Mesothelial cell of epicardium (in vitro differentiated cells): ENCODE measurements at places on chromosomes 4 and X. TPM values are rescaled to one million over a fixed set of nuclear protein-coding genes. Genes with fewer than 3 reads are reported as not detected.

GRCh38 chr4:6727081-6727942, 11.3 kb downstream of the BLOC1S4 start:
- DNase-seq, result no peak

DNA sequence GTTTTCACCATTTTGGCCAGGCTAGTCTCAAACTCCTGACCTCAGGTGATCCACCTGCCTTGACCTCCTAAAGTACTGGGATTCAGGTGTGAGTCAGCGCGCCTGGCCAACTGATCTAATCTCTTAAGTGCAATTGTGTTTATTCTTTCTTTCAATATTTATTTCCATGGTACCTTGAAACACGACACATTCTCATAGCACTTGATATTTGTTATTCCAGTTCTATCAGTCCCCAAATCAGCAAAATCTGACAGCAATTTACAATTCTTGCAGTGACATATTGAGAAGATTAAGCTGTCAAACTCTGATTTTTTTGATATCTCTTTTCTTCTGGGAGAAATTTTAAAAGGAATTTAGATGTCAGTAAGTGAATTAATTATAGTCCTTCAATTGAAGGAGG, 218.1 kb upstream of the FAT4 start:
- DNase-seq, result no peak

GRCh38 chr4:144557404-144557803, 88.6 kb upstream of the HHIP start:
- DNase-seq, result no peak

DNA sequence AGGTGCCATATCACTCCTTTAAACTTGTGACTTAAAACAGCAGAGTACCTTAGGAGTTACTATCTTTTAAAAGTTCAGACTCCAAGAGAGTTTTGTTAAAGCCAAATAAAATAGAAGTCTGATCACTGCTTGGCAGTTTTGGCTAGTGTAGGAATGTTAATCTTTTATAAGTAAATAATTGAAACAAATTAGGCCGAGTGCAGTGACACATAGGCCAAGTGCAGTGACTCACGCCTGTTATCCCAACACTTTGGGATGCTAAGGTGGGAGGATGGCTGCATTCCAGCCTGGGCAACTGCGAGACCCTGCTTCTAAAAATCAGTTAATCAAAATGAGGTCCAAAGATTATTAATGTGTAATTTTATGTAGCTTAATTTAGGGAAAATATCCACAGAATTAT, 37.2 kb downstream of the WDR44 start:
- DNase-seq, result no peak

DNA sequence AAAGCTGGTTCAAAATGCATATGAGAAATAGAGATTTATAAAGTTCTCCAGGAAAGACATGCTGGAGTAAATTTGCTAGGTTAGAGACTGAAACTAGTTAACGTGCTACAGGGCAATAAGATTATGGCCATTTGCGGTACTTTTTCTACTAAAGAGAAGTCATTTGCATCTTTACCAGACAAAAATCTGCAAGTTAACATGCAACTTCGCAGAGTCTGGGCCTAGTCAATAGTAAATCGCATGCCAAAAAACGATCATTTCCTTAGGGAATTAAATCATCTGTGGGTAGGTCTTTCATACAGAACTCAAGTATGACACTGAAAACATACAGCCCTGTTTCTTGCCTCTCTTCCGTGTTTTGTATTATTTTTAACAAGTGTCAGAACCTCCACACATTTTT, 32.8 kb upstream of the REST start:
- DNase-seq, result no peak

DNA sequence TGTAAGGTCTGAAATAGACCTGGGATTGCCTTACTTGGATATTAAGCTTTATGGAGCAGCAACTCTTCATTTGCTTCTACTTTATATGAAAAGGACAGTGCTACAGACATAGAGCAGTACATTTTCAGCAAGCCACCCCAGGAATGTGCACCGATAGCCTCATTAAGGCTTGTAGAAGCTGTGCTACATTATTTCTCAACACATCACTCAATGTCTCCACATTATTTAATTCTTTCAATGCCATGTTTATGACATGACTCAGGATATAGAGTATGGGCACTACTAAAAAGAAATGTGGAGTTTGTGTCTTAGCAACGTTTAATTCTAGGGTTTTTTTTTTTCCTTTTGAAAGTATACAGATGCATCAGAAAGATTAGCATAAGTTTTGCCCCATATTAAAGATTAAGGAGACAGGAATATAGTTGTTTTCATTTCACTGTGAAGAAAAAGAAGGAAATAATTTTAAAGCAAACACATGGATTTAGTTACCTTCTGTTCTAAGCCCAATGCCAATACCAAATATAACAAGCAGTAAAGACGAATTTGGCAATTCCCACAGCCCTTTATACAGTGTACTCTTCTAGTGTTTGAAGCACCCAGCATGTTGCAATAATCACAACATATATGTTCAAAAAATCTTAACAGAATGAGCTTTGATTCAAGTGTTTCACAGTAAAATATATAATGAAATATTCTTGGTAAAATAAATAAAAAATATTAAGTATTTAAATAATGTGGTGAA, 2140.1 kb upstream of the AGA start:
- no peak for DNase-seq

GRCh38 chr4:96786306-96786705, 946.4 kb downstream of the PDHA2 start:
- DNase-seq, result no peak

GRCh38 chrX:82961129-82961528, 547.0 kb upstream of the POU3F4 start:
- DNase-seq, result no peak

DNA sequence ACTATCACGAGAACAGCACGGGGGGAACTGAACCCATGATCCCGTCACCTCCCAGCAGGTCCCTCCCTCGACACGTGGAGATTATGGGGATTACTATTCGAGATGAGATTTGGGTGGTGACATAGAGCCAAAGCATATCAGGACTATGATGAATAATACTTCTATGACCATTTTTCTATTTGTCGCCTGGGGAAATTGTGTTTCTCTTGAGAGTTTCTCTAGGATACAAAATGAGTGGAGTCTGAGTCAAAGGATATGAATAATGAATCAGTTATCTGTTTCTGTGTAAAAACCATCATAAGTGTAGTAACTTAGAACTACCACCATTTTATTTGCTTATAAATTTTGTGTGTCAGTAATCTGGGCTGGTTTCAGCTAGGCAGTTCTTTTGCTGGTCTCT, 533.0 kb upstream of the ARX start:
- no peak for DNase-seq

DNA sequence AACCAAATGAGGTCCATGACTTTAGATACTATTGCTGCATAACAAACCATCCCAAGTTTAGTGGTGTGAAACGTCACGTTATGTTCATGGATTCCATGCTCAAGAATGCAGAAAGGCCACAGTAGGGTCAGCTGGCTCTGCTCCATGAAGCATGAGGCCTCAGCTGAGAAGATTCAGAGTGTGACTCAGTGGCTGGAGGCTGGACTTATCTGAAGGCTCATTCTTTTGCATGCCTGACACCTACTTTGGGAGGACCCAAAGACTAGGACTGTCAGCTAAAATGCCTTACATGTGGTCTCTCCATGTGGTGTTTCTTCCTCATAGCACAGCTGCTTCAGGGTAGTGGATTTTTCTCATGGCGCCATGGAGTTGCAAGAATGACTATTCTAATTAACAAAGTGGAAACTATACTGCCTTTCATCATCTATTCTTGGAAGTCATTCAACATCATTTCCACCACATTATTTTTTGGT, 11.5 kb upstream of the CCDC149 start:
- no peak for DNase-seq

GRCh38 chr4:35734381-35735098, 509.8 kb downstream of the ARAP2 start:
- no peak for DNase-seq

- DNase-seq, result no peak
Measured at GRCh38 chrX:150692831-150693724, at the start of gene MTMR1. TSS of gene MTMR1 (plus strand) at chrX:150693396. CDS start at chrX:150693531, 135 bp downstream.

- no peak for DNase-seq
Measured at GRCh38 chr4:115418635-115419396, 305.4 kb upstream of the NDST4 start.

- DNase-seq, result no peak
Measured at GRCh38 chrX:84666086-84666485, 163.8 kb upstream of the HDX start.

DNA sequence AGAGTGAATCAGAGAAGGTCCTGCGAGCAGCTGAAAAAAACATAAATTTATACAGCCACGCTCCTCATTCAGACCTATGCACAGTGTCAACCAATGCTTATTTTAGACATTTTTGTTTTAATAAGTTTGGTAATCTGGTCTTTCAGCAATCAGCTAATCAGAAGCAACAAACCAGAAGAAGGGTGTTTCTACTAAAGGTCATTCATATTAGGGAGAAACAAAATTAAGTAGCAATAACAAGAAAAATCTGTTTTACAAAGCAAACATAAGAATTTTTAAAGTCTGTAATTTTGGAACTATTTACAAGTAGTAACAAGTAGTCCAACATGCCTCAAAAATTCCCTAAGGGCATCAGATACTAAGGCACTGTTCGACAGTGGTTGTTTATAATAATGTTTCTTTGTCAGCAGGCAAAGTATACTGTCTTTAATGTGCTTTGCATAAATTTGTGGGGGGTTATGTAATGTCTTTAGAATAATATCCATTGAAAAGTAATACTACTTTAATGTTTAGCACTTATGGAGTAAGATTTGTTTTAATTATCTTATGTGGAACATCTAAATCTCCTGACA, 82.8 kb downstream of the PHOX2B start:
- DNase-seq, result no peak

DNA sequence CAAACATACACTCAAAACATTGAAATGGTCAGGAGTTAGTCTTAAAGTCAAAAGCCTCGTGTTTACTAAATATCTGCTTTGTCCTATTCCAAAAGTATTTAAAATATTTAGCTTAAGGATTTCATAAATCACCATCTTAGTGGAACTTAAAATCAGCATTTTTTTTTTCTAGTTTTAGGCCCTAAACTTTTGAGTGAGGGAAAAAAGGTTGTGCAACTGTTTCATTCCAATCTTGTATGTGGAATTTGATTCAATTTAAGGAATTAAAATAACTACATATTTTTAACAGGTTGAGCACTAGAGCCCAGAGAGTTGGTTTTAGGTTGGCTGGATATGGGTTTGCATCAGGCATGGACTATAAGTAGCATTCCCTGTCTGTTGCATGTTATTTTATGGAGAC, 35.7 kb upstream of the ANK2 start:
- DNase-seq, result no peak

DNA sequence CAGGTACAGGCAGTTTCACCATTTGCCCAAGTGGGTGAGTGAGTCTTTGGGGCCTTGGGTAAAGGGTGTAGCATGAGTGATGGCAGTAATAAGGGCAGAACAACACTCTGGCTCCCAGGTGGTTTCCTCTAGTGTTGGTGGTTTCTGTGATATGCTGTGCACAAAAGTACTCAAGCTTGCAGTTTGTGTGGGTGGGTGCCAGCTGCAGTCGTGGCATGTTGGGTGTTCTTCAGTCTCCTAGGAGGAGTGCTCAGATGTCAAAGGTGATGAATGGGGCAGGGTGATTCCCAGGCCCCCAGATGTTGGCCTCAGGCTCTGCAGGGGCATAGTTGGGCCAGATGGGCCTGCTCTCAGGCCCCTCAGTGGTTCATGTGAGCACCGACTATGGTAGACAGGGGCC, 166.1 kb upstream of the KLF8 start:
- DNase-seq, result no peak

DNA sequence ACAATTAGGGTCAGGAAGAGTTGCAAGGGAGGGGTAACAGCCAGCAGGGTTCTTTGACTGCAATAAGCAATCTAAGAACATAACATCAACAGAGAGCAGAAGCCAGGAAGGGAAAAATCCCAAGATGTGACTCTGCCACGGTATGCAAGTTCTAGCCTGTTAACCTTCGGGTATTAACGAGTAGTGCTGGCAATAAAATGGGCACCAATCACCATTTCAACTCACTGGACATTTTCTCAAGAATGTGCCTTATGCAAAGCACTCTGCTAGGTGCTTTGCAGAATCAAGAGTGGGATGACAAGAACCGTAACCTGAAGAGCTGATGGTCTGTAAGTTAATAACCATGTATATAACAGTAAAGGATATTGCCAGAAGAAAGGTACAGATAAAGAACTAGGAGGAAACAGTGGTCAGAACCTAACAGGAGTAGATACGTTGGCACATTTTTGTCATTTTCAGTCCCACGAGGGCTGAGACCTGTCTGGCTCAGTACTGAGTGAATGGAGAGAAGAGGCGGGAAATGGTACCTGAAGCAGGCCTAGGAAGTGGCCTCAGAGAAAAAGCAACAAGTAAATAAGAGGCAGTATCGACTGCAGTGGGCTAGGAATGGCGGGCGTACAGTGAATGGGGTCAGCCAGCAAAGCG, 2.7 kb downstream of the ELOVL6 start:
- DNase-seq, result no peak

DNA sequence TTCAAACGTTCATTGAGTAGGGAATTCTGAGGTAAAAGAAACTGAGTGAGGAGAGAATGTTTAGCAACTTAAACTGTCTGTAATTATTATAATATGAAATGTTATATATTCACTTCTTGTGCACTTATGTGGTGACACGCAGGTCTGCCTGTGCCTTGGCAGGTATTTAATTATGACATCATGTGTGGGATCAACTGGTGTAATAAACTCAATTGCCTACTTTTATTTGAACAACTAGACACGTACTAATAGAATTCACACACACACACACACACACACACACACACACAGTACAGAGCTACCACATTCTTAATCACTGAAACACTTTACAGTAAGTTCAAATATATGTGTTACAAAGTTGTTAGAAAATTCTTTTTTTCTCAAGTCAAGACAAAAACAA, 20.7 kb upstream of the SLC25A31 start:
- no peak for DNase-seq

GRCh38 chrX:48971249-48972219, at the start of gene KCND1:
TSS of gene KCND1 (minus strand) at chrX:48971844. CDS start at chrX:48970271, 1,573 bp downstream.
- DNase-seq, result peak; percentile 41

DNA sequence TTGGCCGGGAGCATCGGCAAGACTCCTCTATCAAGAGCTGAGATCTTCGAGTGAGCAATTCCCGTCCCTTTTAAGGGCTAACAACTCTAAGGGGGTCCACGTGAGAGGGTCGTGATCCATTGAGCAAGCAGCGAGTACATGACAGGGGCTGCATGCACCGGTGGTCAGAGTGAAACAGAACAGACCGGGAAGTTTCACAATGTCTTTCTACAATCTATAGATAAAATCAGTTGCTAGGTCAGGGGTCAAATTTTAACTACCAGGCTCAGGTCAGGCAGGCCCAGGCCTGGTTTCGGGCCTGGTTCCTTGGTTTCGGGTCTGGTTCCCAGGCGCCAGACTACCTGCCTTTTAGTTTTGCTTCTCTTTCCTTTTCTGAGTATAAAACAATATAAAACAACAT, 160.1 kb downstream of the PTCHD1 start:
- no peak for DNase-seq

CCDC120 gene
- total RNA-seq, result 33.5 to 35.1 TPM (median 33.7 TPM) in 3 replicates

TSPAN7 gene
- 9.0 to 11.8 TPM (median 10.1 TPM) in 3 replicates for total RNA-seq

SSX4B gene
- not detected in 3 replicates for total RNA-seq

TBC1D1 gene
- 78.9 to 89.2 TPM (median 83.9 TPM) in 3 replicates for total RNA-seq

ATP1B4 gene
- total RNA-seq, result not detected in 3 replicates

NUP62CL gene
- total RNA-seq, result 2.5 to 4.0 TPM (median 2.7 TPM) in 3 replicates

UCHL1 gene
- 161 to 181 TPM (median 163 TPM) in 3 replicates for total RNA-seq

MAGEC2 gene
- total RNA-seq, result not detected in 3 replicates

KLHL15 gene
- 21.9 to 23.8 TPM (median 22.2 TPM) in 3 replicates for total RNA-seq

PLK4 gene
- 11.6 to 14.3 TPM (median 14.1 TPM) in 3 replicates for total RNA-seq

HMX1 gene
- 0.27 to 0.92 TPM (median 0.81 TPM) in 3 replicates for total RNA-seq

BLTP1 gene
- 66.7 to 75.7 TPM (median 68.2 TPM) in 3 replicates for total RNA-seq

FAM241A gene
- total RNA-seq, result 0.20 to 0.35 TPM (median 0.27 TPM) in 3 replicates

CYLC1 gene
- not detected in 3 replicates for total RNA-seq
